ENCODE measurements at places on chromosomes 12 and 14.

GRCh38 chr14:71472356-71473340 is 459.6 kb upstream of the RGS6 start:
- DNase-seq: no peak

DNA sequence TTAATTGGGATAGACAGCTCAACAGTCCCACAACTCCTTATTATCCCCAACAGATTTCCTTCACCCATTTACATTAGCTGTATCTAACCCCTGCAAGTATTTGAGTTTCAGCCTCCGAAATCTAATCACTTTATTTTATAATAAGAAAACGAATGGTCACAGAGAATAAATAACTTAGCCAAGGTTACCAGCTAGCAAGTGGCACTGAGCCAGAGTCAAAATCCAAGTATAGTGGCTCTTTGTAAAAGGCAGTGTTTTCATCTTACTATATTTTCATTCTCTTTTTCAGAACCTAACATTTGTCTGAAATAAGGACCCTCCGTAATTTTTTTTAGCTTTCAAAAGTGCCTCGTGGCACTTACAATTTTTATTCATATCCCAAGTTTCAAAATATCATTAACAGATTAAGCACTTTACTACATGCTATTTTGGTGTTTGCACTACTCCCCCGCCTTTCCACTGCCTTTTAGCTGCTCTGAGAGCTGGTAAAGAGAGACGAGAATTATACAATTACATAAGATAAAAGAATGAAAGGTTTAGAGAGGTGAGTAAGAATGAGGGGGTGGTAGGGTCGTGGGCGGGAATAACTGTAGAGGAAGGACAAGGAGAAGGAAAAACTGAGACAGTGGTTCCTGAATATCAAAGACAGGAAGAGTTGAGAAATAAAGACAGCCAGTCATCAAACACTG is 3.7 kb upstream of the USP15 start:
- no peak for DNase-seq

DNA sequence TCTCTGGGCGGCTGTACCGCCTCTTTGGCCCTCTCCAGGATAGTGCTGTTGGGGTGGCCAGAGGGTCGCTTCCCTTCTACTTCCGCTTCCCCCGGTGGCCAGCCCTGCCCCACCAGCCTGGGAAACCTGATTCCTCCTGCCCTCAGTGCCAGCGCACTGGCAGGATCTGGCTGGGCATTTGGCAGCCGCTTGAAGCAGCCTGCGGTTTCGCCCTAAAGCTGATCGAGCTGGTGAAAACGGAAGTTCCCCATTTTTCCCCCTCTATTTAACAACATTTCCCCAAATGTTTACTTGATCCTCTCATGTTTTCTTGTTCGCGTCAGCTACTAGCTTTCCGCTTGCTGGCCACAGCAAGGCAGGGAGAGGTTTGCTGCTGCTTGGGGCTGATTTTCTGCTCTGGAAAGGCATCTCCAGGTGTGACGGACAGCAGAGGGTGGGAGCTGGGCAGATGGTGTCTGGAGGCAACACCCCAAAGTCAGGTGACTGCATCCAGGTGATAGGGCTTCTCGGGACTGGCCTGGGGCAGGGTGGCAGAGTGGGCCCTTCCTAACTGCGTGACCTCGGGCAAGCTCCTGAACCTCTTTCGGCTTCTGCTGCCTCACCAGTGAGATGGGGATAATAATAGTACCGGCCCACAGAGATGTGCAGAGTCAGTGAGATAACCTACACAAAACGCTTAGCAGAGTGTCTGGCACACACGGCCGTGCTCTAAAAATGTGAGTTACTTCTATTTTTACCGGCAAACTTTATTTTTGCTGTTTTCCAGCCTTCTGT is 53.1 kb downstream of the TSPAN9 start:
- DNase-seq: peak; percentile 40

- no peak for DNase-seq
Observed at GRCh38 chr12:67504026-67504425, 144.5 kb upstream of the DYRK2 start.

GRCh38 chr12:1457901-1458300 is 136.5 kb downstream of the FBXL14 start:
- DNase-seq: no peak

DNA sequence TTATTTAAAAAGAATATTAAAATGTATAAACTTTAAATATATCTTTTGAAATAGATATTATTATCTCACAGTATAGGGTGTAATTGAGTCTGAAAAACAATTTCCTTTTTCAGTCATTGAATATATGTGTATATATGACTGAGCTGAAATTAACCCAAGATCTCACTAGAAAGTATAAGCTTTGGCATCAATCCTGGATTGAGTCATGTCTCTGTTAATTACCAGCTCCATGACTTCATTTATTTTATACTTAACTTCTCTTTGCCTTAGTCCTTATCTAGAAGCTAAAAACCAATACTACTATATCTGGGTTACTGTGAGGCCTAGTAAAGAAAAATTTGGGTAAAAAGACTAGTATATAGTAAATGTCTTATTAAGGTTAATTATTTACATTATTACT is 1020.3 kb downstream of the LRFN5 start:
- no peak for DNase-seq

- DNase-seq: no peak
Observed at GRCh38 chr12:55687746-55688145, 20.0 kb downstream of the ITGA7 start.

DNA sequence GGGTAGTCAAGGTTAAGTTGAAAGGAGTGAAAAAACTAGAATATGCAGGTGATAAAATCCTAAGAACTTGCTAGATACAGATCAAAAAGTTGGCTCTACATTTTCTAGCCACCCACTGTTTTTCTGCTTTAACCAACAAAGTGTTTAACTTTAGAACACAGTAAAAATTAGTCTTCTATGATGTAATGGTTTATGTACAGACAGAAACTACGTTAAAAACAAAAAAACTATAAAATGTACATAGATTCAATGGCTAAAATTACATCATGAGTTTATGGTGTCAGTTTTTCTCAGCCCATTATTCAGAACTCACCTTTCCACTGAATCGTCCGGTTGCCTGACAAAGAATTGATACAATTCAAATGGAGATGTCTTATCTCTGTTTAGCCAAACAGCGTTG is 2.1 kb downstream of the YARS2 start:
- no peak for DNase-seq

Data from lung microvascular endothelial cell (primary cell).